ENCODE measurements at places on chromosomes 4 and X.

- no peak for DNase-seq
Measured at GRCh38 chrX:101191217-101191750, 28.3 kb upstream of the DRP2 start.

- DNase-seq = peak; percentile 0
Measured at GRCh38 chrX:5876984-5877596, 351.6 kb downstream of the NLGN4X start.

- DNase-seq = peak; percentile 65
Measured at GRCh38 chrX:17374619-17375366, at the start of gene NHS. TSS of gene NHS (plus strand) at chrX:17375200. CDS start at chrX:17375758, 558 bp downstream.

- DNase-seq = no peak
Measured at GRCh38 chrX:41265615-41266014, 68.3 kb upstream of the DDX3X start.

DNA sequence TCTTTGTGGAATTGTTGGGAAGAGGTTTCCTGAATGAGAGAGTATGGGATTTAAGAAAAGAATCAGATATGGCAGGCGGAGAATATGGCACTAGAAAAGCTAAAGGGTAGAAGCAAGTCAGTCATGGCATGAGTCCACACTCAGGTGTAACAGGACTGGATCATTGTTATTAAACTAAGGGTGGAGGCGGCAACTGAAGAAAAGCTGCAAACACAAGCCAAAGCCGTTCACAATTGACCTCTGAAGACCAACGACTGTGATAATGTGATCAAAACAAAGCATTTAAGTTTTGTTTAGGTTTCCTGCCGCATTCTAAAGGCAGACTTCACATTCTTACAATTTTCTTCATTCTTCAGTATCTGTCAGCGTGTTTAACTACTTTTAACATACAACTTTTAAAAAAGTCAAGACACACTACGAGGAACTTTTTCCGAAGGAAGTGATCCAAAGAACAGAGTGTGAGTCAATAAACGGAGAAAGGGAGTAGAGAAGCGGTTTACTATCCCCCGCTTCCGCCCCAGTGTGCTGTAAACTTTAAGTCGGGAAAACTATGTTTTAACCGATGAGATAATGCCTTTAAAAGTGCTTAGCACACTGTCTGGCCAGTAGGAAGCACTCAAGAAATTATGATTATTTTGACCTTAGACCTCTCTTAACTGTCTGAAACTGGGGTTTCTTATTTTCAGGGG is 909 bp upstream of the SLAIN2 start:
- no peak for DNase-seq

DNA sequence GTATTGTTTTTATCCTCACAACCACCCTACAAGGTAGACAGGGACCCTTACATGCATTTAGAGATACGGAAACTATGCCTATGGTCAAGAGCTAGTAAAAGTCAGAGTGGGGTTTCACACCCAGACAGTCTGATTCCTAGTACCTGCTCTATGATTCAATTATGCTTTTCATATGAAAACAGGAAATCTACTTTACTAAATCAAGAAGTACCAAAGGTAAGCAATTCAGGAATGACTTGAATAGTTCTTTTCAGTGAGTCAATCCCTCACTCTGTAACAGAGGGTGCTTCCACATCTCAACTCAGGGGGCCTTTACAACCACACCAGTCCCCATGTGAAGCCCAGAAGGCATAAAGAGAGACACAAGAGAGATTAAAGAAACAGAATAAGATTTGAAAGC is 191.4 kb downstream of the PPP3CA start:
- no peak for DNase-seq

DNA sequence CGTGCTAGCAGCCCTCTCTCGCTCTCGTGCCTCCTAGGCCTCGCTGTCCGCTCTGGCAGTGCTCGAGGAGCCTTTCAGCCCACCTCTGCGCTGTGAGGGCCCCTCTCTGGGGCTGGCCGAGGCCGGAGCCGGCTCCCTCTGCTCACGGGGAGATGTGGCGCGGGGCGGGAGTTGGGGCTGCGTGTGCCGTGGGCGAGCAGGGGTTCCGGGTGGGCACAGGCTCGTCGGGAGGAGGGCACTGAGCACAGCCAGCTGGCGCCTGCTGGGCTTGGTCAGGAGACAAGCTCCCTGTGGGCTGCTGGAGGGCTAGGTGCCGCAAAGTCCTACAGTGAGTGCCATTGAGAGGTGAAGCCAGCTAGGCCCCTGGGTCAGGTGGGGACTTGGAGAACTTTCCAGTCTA is 994.5 kb downstream of the C4orf33 start:
- DNase-seq = no peak

- no peak for DNase-seq
Measured at GRCh38 chr4:125750399-125750798, 435.6 kb downstream of the FAT4 start.

DNA sequence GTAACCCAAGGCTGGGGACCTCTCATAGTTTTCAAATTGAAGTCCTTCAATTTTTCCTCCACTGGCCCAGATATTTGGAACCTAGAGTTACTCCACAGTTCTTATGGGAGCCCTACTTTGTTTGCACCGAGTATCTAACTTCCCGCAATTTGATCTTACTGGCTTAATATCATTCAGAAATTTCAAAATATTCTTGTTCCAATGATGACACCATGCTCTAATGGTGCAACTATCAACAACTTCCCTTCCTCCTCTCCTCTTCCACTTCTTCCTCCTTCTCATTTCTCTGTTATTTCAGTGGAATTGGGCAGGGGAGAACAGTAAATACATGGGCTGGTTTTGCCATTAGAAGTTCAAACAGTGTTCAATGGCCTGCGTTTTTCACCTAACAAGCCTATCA is 20.2 kb downstream of the PDCL2 start:
- DNase-seq = no peak

- DNase-seq = no peak
Measured at GRCh38 chrX:39907964-39908661, 189.6 kb downstream of the BCOR start.

GRCh38 chr4:23654791-23655190 is 235.1 kb downstream of the PPARGC1A start:
- DNase-seq = no peak

GRCh38 chr4:1472911-1473518 is 66.8 kb upstream of the NKX1-1 start:
- no peak for DNase-seq

- no peak for DNase-seq
Measured at GRCh38 chr4:101000496-101000895, 346.8 kb downstream of the PPP3CA start.

- DNase-seq = no peak
Measured at GRCh38 chr4:61517144-61517543, 317.0 kb downstream of the ADGRL3 start.

GRCh38 chr4:24473309-24473721 is 111.0 kb downstream of the DHX15 start:
- DNase-seq = peak; percentile 44

DNA sequence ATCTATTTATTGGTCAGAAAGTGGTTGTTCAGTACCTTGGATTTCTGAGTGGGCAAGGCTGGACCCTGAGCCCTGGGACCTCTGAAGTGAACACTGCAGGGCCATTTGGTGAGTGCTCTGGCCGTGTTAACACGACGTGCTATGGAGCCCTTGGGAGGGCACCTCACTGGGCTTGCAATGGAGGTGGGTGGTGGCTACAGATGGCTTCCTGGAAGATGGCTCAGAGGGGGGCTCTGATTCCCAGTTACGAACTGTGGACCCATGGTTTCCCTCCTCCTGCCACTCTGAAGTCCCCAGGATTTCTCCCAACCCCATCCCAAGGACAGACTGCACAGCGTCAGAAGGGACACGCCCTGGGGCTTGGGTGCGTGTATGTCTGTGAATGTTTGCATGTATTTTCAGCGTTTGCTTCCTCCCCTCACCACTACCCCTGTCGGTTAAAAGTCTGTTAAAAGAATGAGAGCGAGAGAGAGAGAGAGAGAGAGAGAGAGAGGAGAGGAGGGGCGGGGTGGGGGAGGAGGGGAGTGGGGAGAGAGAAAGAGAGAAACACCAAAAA is 3.7 kb upstream of the RHOH start:
- no peak for DNase-seq

GRCh38 chrX:154541896-154542722 is 4.5 kb downstream of the G6PD start:
- DNase-seq = no peak

DNA sequence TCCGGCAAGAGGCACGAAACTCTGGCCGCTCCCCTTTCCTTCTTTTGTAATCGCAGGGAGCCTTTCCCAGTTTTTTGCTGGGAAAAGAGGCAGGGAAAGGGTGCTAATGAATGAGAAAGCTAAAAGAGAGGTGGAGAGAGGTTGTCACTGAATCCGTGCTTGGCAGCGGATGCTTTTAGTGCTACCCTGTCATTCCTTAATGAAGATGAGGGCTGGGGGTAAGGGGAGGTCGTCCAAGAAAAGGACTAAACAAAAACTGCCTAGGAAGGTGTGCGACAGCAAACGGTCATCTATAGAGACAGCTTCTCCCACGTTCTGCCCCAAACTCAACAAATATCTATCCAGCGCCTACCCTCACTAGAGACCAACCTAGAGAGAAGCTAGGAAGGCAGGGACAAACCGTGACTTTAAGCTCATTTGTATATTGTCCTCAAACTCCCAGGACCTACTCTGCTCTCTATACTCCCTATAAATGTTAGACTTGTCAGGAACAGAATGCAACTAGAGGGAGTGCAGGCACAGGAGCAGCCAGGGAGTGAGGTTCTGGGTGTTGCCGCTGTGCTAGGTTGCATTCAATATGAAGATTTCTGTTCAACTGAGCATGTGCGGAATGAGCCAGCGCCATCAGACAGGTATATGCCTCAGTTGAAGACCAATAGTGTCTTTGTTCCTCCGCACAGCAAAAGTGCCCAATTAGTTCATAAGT is 777 bp upstream of the CASK start:
- peak; percentile 57 for DNase-seq

DNA sequence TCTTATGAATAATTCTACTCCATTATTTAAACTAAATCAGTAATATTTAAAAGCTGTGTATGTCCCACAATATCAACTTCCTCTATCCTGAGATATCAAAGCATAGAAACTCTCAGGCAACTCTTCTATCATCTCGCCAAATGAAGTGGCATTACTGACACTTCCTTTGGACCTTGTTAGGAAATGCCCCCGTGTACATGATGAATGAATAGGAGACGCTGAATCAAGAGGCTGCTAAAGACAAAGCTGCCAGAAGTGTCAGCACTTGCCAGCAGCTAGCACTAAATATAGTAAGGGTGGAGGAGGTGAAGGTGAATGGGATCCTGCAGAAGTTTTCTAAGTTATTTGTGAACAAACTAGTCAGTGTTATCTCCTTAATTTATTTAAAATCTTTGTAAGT is 99.5 kb upstream of the BLTP1 start:
- DNase-seq = no peak

- no peak for DNase-seq
Measured at GRCh38 chr4:185341377-185341776, 54.3 kb downstream of the LRP2BP start.

DNA sequence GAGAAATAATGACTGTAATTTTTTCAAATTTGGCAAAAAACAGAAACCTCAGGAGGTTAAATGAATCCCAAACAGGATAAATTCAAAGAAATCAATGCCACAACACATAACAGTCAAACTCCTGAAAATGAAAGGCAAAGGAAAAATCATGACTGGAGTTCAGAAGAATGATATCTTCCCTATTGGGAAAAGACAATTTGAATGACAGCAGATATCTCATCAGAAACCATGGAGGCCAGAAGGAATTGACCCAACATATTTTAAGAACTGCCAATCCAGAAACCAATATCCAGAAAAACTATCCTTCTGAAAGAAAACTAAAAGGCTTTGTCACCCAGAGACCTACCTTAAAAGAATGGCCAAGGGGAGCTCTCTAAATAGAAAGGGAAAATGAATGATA is 40.1 kb upstream of the MAMLD1 start:
- DNase-seq = no peak

DNA sequence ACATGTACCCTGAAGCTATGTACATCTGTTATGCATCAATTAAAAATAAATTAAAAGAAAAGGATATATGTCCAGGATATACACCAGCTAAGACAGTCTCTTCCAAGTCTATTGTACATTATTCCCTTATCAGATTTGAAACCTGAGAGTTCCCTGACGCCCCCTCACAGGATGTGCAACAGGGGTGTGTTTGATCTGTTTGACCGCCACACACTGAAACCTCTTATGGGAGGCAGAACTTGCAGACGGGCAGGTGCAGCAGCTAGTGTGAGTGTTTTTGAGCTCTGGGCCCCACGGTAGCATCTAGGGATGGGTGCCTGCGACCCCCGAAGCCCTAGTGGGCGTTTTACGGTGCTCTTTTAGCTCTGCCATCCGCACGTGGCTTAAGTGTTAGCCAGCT is 4.7 kb downstream of the XG start:
- no peak for DNase-seq

DNA sequence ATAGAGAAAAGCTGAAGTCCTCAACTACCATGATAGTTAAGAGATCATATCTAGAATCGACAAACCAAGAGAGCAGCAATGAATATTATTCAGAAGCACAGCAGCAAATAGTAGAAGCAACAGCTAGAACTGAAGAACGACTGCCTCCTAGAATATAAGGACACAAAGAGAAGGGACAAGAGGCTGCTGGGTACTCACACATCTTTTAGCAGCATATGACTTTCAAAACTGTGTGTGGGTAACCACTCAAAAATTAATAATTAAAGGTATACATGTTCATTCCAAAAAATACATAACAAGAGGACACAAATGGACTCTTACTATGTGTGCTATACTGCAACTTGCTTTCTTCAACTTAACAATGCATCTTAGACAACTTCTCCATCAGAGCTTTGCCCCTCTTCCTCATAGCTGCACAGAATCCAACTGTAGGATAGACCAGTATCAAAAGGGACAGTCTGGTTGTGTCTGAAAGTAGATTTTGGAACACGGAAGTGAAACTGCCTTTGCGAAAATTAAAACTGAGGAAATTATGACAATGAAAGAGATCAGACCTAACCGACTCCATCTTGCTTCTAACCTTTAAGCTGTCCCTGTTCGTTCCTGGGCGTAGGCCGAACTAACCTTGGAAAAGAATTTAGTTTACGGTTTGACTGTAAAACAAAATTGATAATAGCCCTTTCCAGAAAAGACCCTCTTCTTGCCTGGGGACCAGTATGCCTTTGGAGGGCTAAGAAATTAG is 125.7 kb downstream of the SH3KBP1 start:
- no peak for DNase-seq

DNA sequence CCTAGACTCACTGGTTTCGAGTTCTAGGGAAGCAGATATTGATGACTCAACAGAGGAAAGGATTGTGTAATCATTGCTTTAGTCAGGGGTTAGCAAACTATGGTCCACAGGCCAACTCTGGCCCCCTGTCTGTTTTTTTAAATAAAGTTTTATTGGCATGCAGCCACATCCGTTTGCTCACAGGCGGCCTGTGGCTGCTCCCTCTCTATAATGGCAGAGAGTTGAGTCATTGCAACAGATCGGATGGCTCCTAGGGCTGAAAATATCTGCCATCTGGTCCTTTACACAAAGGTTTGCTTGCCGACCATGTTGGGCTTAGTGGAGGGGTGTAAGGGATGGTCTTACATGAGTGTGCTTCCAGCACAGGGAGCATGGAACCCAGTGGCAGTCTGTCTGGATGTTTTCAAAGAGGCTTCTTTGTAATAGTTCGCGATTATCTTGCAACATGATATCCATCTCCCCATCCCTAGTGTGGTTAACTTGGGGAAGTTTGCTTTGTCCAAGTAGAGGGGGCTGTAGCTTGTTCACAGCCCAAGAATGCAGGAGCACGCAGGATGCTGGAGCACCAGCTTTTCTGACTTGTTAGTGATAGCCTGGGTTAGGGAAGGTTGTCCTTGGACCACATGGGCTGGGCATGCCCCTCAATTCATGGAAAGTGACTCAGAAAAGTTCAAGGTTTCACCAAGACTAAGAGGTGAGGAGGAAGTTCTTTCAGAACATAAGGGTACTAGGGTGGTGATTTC is 59.3 kb upstream of the CLDN34 start:
- DNase-seq = no peak
